Stimulated activated CD4-positive, alpha-beta T cell treated with anti-CD3 and anti-CD28 coated beads, Interleukin-2, amount 100 ng/mL, for 24 hours (primary cell): ENCODE measurements at places on chromosomes 3 and 15.

DNA sequence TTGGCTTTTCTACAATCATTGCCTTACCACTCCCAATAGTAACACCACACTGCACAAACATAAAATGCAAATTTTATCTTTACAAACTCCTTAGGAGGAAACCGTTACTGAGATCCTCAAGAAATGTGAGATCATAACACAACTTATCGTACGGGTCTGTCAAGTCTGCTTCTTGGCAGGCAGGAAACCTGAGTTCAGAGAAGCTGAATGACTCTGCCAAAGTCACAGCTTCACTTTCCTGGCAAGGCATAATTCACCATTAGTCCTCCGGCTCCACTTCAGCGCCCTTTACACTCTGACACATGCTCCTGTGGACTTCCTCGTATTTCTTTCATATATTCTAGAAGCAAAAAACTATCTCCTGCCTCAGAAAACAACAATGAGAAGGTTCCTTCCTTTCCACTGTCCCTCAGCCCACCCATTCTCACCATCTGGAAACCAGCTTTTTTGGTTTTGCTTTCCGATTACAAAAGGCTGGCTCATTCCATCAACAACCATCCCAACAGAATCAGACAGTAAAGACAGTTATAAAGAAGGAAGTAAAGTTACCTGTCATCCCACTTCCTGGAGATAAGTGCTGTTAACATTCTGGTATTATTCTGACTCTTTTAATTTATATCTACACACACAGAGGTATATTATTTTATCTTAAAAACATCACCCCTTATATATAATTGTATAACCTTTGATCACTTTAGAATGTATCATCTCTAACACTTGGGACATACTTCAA, 223.4 kb downstream of the STT3B start:
- DNase-seq, result peak; percentile 22

DNA sequence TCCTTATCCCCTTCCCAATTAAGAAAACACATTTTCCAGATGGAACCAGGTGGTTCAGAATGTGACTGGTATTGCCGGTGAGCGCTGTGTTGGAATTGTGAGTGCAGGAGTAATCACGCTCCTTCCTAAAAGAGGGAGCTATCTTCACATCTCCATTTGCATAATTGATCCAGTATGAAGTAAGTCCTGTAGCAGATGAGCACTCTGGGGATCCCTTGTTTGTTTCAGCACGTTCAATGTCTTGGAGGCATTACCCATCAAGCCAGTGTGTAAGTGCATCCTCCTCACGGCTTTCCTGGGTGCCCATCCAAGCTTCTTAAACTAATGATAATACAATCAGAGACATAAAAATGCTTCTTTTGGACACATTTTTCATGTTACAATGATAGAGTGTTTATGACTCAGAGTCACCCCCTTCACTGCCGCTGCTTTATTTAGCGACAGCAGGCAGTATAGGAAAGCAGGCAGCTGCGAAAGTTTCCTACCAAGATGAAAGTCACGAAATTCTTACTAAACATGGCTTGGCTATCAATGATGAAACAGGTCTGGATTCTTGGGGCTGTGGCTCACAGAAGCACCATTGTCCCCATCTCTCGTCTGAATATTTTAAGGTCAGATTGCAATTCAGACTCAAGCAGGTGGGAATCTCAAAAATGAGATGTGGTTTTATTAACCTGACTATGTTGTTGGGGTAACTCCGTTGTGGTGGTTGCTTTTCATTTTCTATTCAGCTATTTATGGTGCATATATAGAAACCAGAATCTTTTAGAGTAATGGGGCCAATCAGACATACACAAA, 346.3 kb upstream of the MDFIC2 start:
- DNase-seq, result no peak

DNA sequence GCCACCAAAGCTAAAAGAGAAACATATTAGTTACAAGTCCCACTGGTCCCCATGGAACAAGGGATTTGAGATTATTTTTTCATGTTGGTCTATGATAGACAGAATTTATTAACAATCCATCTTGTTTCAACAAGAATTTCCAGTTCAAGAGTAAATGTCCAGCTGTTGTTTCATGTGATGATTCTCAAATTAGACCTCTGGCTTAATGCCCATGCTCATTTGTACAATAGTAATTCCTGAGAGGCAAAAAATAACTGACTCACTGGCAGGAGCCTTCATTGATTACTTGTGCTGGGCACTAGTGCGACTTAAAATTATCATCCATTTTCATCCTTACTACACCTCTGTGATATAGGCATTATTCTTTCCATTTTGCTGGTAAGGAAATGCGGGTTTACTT, 171.3 kb downstream of the ITPR1 start:
- DNase-seq, result no peak

- DNase-seq, result peak; percentile 25
These were observed 179.6 kb downstream of the NSMCE3 start for GRCh38 chr15:29089731-29090616.

DNA sequence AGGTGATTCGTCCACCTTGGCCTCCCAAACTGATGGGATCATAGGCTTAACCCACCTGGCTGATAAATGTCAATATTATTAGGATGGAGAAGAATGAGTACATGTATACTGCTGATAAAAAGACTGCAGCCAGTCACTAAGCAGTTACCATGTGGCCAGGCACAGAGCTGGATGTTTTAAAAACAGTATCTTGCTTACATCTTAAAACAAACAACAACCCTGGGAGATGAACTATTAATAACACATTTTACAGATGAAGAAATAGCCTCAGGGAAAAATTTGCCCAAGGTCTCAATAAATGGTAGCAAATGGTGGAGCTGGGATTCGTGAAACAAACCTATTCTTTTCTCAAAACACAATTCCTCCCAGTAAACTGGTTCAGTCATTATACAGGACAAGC, 18.1 kb downstream of the IL17RD start:
- DNase-seq, result no peak
